T-cell (primary cell): ENCODE measurements at places on chromosomes 1 and 21.

GRCh38 chr21:37658121-37658816, 258.0 kb downstream of the KCNJ6 start:
- no peak for DNase-seq

DNA sequence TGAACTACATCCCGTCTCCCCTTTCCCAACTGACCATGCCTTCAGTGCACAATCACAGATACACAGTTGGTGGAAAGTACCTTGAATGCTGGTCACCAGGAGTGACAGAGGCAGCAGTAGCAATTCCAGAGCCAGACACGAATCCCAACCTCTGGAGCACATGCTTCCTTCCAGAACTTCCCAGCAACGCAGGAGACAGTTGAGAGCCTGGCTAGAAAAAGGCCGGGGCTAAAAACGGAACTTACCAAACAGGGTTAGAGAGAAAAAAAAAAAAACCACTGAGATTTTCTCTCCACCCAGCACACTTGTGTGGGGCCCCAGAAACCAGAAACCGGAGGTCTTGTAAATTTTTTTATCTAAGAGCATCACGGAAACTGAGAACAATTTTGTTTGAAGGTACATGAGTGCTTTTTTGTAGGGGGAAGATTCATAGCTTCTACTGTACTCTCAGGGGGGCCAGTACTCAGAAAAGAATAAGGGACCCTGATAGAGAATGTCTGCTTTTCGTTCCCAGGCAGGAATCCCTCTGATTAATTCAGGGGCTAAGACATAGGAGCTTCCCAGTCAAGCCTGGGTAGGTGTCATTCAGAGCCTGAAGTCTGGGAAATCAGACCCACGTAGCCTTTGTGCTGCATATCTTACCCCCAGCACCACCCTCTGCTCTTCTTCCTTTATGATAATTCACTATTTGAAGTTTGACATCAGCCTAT, at the start of gene CD48:
Gene CD48, minus strand, starts transcription at position 221 of the 710 bp plus-strand sequence. Its CDS starts 59 bp downstream, at position 162.
- peak; percentile 50 for DNase-seq

DNA sequence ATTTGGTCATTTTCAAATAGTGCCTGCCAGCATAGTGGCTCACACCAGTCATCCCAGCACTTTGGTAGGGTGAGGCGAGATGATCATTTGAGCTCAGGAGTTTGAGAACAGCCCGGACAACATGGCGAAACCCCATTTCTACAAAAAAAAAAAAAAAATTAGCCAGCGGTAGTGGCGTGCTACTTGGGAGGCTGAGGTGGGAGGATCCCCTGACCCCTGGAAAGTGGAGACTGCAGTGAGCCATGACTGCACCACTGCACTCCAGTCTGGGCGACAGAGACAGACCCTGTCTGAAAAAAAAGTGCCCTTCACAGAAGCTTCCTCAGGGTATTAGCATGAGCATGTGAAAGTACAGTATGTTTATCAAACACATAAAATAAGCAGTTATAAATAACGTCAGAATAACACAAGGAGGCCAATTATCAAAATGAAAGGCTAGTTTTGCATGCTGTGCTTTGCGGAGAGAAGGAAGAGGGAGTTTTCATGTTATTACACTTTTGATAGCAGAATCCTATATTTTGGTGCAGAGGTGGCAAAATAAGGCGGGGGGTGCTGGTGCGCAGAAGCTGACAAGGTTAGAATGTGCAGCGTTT, 781 bp upstream of the METTL13 start:
- DNase-seq: no peak

- DNase-seq: no peak
Measured at GRCh38 chr1:167369933-167370332, 148.4 kb downstream of the CD247 start.

GRCh38 chr1:155499953-155500639, 62.5 kb downstream of the ASH1L start:
- DNase-seq: no peak

- no peak for DNase-seq
Measured at GRCh38 chr1:177984136-177984525, 14.3 kb upstream of the SEC16B start.

DNA sequence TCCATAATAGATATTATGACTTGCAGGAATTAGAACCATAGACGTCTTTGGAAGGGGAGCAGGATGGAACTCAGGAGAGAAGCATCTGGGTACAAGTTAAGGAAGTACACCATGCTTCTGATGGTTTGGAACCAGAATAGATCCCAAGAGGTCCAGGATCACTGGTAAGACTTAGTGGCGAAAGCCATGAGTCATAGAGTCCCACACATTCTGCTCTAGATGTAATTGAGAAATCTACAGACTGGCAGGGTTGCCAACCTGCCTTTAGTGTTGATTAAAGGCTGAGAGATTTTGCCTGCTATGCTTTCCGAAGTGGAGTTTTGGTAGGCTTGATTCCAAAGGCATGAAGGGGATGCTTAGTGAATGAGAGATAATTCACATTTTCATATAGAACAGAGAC, 57.1 kb upstream of the C1orf87 start:
- no peak for DNase-seq

DNA sequence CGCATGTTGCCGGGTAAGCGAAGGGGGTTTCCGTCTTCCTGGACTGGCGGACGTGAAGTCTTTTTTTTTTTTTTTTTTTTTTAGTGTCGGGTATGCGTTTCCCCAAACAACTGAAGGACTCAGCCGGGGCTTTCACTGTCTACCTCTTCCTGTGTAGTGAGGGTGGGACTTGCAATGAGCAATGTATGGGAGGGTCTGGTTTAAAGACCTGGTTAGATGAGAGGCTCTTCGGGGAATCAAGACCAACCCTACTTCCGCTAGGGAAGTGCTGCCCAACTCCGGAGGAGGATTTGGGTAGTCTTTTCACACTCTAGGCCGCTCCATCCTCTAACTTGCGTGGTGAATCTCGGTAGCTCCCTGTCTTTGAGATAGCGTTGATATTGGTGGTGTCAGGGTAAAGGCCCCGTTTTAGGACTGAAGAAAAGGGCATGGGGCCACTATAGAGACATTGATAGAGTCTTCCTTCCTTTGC, 754 bp downstream of the PRRC2C start:
- DNase-seq: peak; percentile 83

DNA sequence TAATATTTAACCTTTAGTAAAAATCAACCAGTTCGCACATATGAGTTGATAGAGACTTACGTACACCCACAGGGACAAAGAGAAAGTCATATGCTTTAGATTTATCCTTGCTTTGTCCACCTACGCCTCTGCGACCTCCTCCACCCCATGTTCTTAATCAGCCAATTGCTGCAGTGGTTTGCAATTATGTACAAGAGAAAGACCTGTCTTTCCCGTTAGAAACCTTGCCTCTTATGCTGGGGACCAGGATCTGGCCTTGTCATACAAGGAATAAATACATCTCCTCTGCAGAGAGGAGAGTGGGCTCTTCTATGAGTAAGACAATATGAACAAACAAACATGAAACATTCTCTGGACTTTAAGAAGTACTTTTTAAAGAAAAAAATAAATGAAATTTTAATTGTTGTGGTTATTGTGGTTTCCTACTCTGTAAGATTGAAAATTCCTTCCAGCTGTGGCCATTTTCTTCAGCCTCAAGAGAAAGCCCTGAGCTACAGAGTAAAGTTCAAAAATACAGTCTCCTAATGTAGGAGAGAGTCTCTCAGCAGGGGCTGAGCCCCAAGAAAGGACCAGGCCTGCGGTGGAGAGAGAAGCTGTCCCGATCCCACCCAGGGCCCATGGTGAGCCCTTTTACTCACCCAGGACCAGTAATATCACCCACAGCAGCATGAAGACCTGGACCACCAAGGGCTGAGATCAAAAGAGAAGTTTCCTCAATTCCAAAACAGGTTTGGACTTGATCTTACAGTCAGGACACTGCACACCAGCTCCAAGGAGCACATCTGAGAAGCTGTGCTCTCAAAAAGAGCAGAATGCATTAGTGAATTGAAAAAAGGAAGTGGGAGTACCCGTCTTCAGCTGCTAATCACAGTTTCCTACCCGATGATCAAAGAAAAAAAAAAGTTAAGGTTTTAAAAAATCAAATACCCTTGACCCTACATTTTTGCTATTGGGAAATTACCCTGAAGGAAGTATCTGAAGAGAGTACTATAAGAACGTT, at the start of gene FCRL5:
Gene FCRL5, minus strand, starts transcription at position 822 of the 1,000 bp plus-strand sequence. Its CDS starts 153 bp downstream, at position 669.
- no peak for DNase-seq

- DNase-seq: no peak
Measured at GRCh38 chr1:200354243-200354642, 55.6 kb downstream of the ZNF281 start.

GRCh38 chr1:20958430-20958829, 171.3 kb upstream of the HP1BP3 start:
- DNase-seq: no peak

GRCh38 chr1:71031426-71031825, 16.2 kb downstream of the PTGER3 start:
- no peak for DNase-seq

GRCh38 chr1:160961419-160961818, 6.8 kb upstream of the ITLN2 start:
- no peak for DNase-seq

GRCh38 chr1:41342774-41343355, 18.4 kb upstream of the FOXO6 start:
- no peak for DNase-seq

DNA sequence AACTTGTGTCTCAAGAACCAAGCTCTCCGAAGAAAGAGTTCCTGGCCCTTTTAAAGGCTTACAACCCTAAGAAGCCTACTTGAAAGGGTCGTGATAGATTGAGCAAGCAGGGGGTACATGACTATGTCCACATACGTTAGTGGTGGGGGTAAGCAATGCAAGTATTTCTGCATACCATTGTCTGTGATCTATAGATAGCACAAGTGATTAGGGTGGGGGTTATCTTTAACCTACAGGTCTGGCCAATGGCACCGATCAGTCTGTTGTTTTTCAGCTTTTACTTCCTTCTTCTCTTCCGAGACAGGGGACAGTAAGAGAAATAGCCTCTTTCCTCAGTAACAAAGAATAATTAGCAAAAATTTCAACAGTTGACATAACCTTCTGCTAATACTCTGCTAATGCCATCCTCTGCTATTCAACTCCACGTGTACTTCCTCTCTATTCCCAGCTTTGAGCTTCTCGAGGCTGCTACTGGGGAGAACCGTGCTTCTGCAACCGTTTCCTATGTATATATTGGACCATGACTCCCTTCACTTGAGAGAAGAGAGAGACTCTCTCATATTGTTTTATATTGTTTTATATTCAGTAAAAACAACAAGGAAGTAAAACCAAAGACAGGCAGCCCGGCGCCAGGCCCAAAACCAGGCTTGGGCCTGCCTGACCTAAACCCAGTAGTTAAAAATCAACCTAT, 727.7 kb upstream of the NCAM2 start:
- DNase-seq: no peak

DNA sequence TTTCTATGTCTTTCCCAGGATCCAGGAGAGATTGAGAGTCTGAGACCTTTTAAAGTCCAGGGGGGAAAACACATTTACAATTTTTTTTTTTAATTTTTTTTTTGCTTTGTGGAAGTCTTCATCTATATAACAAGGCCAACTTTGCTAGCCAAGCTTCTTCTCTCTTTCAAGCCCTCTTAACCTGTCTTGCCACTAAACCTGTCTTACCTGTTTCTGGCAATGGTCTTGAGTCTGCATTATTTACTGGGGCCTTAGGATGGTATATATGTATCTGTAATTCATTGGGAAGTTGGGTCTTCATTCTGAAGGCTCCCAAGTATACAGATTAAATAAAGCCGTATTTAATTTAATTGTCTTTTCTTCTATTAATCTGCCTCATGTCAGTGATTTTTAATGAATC, 750.9 kb upstream of the B3GALT2 start:
- no peak for DNase-seq

GRCh38 chr1:10519016-10519417, 44.3 kb downstream of the PEX14 start:
- no peak for DNase-seq

- no peak for DNase-seq
Measured at GRCh38 chr1:223217781-223218180, 74.7 kb upstream of the TLR5 start.

DNA sequence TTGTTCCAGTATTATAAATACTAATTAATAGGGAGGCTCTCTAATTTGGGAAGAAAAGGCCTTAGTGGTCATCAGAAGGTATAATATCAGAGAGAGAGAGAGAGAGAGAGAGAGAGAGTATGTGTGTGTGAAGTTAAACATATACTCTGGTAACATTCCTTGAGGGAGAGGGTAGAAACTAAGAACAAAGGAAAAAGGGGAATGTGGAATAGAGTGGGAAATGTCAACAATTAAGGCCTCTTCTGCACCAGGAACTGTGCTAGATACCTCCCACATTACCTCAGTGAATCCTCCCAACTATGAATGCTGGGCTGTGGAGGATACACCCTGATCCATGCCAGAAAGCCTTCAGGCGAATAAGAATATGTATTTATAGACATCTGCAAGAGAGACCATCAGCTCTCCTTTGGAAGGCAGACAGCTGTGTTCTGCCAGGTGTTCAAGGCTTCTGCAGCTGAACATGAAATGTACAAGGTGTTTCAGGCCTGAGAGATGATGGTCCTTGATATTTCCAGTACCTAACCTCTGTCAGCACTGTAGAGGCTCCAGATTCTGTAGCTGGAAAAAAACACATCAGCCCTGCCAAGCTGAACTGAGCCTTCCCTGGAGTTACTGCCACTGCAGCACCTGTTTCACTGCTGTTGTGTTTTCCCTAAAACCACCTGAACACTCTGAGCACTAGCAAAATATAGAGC, 29.1 kb downstream of the TBX15 start:
- no peak for DNase-seq

- no peak for DNase-seq
Measured at GRCh38 chr1:10635085-10635896, 160.5 kb downstream of the PEX14 start.

- no peak for DNase-seq
Measured at GRCh38 chr21:46088189-46088588, 9.7 kb upstream of the COL6A2 start.

GRCh38 chr1:156899956-156900718, 6.6 kb downstream of the PEAR1 start:
- no peak for DNase-seq

DNA sequence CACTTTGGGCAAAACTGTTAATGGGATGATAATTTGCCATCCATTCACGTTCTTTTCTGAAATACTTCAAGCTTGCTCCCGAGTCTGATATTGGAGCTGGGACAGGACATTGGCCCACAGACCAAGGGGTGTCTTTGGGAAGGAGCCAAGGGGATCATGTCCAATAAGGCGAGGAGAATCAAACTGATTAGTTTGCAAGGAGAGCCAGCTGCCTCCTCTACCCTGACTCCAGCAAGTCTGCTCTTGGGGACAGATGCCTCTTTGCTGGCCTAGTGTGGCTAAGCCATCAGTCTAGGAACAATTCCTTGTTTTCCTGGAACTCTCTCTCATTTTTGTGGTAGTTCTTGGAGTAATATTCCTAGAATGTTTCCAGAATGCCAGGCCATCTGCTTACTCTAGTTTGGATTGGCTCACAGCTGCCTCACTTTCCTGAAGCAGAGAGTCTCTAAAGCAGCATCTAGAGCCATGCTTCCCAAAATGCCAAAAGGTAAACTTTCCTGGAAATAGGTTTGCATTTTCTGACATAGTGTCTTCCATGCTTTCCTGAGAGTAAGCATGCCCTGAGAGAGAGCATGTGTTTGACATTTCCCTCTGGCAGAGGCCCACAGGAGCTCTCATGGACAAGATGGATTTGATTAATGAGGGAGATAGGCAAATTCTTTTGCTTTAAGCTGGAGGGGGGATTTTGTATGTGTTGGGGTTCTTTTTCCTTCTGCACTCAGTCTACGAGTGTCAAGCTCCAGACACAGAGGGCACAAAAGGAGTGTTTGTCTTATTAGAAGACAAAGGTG, 145.6 kb downstream of the GDAP2 start:
- no peak for DNase-seq
